Suprapubic skin (tissue), 4 donors: ENCODE measurements at places on chromosomes 6 and 20.

GRCh38 chr6:110549277-110549676 is 72.9 kb upstream of the SLC22A16 start:
- H3K4me3 ChIP-seq = no peak overlapping the region
- no peaks in the 10 kb centered on the region for H3K36me3 ChIP-seq
- DNase-seq = no peak

DNA sequence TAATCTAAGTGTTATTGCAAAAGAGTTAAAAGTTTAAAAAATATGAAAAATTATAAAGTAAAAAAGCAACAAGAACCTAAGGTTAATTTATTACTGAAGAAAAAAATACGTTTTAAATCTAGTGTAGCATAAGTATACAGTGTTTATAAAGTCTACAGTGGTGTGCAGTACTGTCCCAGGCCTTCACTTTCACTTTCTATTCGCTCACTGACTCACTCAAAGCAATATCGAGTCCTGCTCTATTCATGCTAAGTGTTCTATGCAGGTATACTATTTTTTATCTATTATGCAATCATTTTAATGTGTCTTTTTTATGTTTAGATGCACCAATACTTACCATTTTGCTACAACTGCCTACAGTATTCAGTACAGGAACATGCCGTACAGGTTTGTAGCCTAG is 113.0 kb downstream of the MANEA start:
- H3K27me3 ChIP-seq = no peaks in the 10 kb centered on the region
- no peaks in the 10 kb centered on the region for H3K36me3 ChIP-seq
- no peak overlapping the region for H3K4me3 ChIP-seq
- no peak for DNase-seq
- no peak overlapping the region for H3K27ac ChIP-seq
- no peaks in the 10 kb centered on the region for H3K4me1 ChIP-seq

GRCh38 chr6:106744781-106745180 is 115.4 kb downstream of the QRSL1 start:
- H3K27ac ChIP-seq = no peak overlapping the region
- no peak for DNase-seq
- no peak overlapping the region for H3K4me3 ChIP-seq
- no peaks in the 10 kb centered on the region for H3K36me3 ChIP-seq

- H3K27me3 ChIP-seq = no peaks in the 10 kb centered on the region
- no peak for DNase-seq
- H3K27ac ChIP-seq = peak overlapping the region; percentile 96
These were observed 37.8 kb downstream of the HFE start for GRCh38 chr6:26124781-26125685.

- no peaks in the 10 kb centered on the region for H3K36me3 ChIP-seq
- H3K27me3 ChIP-seq = no peaks in the 10 kb centered on the region
- no peak overlapping the region for H3K4me3 ChIP-seq
- no peak overlapping the region for H3K27ac ChIP-seq
These were observed 395.3 kb downstream of the CD109 start for GRCh38 chr6:74091136-74091793.

DNA sequence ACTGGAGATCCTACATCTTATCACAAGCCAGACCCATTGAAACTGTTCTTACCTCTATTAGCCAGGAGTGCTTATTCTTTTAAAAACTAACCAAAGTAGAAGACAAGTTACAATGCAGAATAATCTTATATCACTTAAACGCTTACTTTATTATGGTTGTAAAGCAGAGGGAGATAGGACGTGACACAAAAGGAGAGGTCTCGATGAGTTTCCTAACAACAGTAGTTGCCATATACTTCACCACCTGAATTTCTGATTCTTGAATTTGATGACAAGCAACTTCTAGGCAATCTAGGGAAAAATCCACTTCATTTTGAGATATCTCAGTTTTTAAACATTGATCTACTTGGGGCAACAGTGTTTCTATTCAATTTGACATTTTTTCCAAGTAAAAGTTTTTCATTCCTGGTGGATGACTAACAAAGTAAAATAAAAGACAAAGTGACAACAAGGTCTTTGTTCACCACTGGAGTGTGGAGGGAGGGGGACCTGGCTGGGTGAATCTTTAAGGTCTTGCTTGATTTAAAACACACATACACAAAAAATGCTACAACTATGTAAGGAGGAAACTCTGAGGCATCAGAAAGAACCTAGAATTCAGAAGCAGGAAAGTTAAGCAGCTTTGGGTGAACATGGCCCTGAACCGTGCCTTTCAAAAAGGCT is 110.9 kb downstream of the SMLR1 start:
- no peaks in the 10 kb centered on the region for H3K36me3 ChIP-seq
- no peak overlapping the region for H3K4me3 ChIP-seq
- DNase-seq = no peak
- peaks cover 16% of the 10 kb centered on the region for H3K4me1 ChIP-seq
- H3K27ac ChIP-seq = no peak overlapping the region

DNA sequence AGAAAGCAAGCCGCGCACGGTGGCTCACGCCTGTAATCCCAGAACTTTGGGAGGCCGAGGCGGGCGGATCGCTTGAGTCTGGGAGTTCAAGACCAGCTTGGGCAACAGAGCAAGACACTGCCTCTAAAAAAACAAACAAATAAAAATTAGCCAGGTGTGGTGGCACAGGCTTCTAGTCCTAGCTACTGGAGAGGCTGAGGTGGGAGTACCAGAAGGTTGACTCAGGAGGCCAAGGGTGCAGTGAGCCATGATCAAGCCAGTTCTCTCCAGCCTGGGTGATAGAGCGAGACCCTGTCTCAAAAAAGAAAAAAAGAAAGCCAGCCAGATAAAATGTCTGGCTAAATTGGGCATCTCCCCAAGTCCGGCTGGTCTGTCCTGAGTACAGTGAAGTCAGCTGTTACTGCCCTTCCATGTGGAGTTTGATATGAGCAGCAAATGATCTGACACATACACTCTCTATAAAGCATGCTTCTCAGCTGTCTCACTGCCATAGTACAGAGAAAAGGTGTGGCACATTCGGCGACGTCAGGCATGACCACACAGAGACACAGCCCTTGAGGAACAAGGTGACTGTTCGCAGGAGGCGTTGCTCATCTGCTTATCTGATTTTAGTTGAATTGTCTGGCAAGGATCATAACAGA is 13.0 kb downstream of the CD83 start:
- DNase-seq = no peak
- H3K4me3 ChIP-seq = no peak overlapping the region

GRCh38 chr6:117034971-117035370 is 157.9 kb downstream of the RFX6 start:
- DNase-seq = no peak
- H3K4me3 ChIP-seq = no peak overlapping the region
- H3K27me3 ChIP-seq = no peaks in the 10 kb centered on the region
- no peaks in the 10 kb centered on the region for H3K36me3 ChIP-seq
- no peaks in the 10 kb centered on the region for H3K4me1 ChIP-seq

DNA sequence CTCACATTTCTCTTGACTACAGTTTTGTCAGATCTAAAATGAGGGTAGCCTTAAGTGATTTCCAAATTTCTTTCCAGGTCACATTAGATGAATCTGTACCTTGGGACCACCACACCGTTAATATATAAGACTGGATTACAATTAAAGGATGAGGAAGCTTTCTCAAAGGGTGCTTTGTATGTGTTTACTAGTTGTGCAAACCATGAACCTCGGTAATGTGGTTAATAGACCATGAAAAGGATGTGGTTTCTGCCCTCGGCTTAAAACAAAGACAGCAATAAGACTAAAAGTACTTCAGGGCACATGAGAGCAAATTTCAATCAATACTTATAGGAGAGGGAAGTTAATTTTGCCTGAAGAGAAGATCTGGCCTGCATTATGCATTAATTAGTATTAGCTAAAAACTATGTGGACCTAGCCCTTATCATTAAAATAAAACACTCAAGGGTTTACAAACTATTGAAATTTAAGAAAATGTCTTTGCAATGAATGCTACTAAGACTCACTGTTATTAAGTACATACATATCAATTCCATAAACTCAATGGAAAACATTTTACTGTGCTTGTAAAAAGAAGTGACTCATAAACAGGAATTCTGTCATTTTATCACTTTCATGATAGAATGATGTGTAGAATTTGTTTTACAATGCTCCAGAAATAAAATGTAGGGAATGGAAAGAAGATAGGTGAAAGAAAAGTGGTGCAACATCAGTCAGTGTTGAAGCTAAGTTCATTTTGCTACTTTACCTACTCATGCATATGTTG is 936 bp upstream of the TMX4 start:
- H3K4me1 ChIP-seq = peaks cover 31% of the 10 kb centered on the region
- peak overlapping the region; percentile 98 for H3K27ac ChIP-seq
- H3K36me3 ChIP-seq = no peaks in the 10 kb centered on the region
- DNase-seq = no peak
- H3K27me3 ChIP-seq = no peaks in the 10 kb centered on the region
- peak overlapping the region; percentile 99 for H3K4me3 ChIP-seq

DNA sequence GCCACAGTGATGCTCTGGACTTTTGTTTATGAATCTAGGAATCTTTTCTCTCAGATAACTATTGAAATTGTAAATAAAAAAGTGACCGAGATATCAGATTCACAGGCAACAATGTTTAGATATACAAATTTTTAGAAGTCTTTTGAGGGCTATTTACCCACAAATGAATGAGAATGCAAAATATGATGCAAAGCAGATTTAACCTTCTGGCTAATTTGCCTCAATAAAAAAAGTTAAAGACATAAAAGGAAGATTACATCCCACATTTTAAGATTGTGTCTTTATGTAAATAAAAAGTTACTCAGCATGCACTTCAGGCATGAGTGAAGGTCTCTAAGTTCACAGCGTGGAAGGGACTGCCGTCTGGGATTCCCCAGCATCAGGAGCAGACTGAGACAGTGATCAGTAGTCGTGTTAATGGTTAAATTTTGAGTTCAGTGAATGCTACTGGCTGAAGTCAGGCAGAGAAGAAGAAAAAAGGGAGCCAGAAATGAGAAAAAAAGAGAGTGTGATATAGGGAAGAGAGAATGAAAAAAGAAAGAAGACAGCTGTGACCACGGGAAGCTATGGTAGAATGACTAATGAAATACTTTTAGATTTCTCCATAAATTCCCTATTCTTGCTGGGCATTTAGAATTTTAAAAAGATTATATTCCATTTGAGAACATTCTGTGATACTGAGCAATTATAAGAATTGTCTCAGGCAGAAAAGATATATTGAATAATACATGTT is 93.6 kb downstream of the MYB start:
- peaks cover 14% of the 10 kb centered on the region for H3K4me1 ChIP-seq
- no peak overlapping the region for H3K27ac ChIP-seq
- no peaks in the 10 kb centered on the region for H3K36me3 ChIP-seq
- DNase-seq = no peak
- no peaks in the 10 kb centered on the region for H3K27me3 ChIP-seq
- no peak overlapping the region for H3K4me3 ChIP-seq

GRCh38 chr20:5674176-5674660 is 76.0 kb upstream of the SHLD1 start:
- no peak overlapping the region for H3K27ac ChIP-seq
- DNase-seq = no peak
- peaks cover 5% of the 10 kb centered on the region for H3K4me1 ChIP-seq
- H3K4me3 ChIP-seq = no peak overlapping the region

DNA sequence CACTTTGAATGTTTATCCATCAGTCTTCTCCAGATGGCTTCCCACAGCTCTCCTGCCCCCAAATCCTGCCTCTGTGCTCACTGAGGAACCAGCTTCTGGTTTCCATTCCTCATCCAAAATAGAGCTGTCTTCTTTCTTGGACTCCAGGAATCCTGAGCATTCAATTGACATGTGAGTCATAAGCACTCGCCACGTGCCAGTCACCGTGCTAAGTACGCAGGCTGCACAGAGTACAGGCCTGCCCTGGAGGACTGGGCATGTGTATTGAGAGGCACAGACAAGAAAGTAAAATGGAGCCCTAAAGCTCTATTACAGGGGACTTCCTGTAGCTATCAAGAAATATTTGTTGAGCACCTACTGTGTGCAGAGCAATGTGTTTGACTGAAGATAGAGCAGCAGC is 39.7 kb upstream of the LRFN2 start:
- H3K4me1 ChIP-seq = no peaks in the 10 kb centered on the region
- H3K36me3 ChIP-seq = no peaks in the 10 kb centered on the region
- peaks cover 15% of the 10 kb centered on the region for H3K27me3 ChIP-seq
- no peak overlapping the region for H3K4me3 ChIP-seq
- H3K27ac ChIP-seq = no peak overlapping the region

DNA sequence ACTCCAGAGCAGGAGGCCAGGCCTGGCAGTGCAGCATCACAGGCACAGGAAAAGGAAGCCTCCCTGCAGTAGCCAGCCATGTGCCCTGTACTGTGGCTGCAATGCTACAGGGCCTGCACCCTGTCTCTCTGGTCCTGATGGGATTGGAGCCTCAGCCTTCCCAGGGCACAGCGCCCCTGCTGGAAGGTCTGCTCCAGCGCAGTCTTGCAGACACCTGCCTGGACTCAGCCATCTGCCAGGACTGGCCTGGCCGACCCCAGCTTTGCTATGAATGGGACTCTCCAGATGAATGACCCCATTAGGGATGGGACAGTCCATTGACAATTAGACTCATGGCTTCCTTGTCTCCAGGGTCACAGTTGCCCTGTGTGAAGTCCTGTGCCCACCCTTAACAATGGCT is 251.6 kb downstream of the ERMARD start:
- peak; percentile 41 for DNase-seq
- no peaks in the 10 kb centered on the region for H3K36me3 ChIP-seq
- no peak overlapping the region for H3K4me3 ChIP-seq
- no peak overlapping the region for H3K27ac ChIP-seq

DNA sequence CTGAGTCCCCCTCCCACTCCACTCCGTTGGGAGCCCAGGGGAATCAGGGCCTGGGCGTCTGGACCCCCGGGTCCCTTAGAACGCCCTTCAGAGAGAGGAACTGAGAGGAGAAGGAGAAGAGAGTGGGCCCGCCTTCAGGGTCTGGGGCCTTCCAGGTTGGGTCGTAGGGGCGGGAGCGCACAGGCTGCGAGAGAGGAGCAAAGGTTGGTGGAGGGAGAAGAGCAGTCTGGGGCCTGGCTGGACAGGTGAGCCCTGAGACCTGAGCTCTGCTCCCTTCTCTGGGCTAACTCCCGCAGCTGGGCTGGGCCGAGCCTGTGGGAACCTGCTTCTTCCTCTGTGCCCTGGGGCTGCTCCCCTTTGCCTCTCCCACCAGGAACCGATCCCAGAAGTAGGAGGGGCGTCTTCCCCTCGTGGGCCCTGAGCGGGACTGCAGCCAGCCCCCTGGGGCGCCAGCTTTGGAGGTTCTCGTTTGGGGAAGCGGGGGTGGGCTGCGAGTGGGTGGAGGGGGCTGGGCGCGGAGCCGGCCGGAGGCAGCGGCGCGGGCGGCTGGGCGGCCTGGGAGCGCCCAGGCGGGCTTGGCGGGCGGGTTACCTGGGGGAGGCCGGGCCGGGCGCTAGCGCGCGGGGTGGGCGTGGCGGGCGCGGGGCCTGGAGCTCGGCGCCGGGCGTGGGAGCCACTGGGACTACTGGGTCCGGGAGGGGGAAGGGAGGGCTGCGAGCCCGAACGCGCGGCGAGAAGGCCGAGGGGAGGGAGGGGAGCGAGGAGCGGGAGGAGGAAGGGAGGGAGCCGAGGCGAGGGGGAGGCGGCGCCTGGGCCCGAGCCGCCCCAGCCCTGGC is at the start of gene DDR1:
Gene DDR1, plus strand, starts transcription at position 835 of the 836 bp plus-strand sequence. CDS start 4,211 bp downstream, outside the sequence.
- H3K27me3 ChIP-seq = no peaks in the 10 kb centered on the region
- H3K4me1 ChIP-seq = peaks cover 60% of the 10 kb centered on the region
- H3K36me3 ChIP-seq = peaks cover 5% of the 10 kb centered on the region
- peak within 1 kb of the TSS; percentile 82 for H3K4me3 ChIP-seq
- H3K27ac ChIP-seq = peak within 1 kb of the TSS; percentile 98
- DNase-seq = peak; percentile 89
